GOT3 (cell line): ENCODE measurements at places on chromosomes 12 and 14.

GRCh38 chr12:28459481-28459880 is 269.2 kb downstream of the CCDC91 start:
- no peak for DNase-seq

DNA sequence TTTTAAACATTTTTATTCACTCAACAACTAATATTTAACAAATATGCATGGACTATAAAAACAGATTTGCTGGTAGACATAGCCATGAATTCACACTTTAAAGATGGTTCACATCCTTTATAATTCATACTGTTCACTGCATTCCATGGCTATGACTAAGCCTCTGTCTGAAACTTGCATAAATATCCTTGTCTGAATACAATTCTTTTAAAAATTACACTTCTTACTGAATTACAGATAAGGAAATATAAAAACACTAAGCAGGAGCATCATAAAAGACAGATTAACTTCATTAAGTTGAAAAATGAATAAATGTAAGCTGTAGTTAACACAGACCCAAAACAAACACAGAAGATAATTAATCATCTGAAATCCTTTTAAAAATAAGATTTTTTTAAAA is 53.8 kb downstream of the GXYLT1 start:
- no peak for DNase-seq

DNA sequence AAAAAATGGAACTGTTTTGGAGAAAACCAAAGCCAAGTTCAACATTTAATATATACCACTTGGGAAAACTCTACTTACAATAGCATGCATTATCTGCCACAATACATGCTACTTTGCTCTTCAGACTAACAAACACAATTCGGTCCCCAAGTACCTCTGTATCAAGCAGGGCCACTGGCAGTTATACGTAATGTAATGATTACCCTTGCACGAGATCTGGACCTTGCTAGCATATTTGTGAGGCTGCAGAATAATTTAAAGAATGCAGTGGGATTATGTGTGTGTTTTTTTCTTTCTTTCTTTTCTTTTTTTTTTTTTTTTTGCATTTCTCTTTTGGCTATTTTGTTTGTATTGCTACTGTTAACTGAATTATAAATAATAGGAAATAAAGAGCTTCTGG is 22.8 kb upstream of the PYGL start:
- no peak for DNase-seq

GRCh38 chr14:99891900-99892299 is 98.7 kb downstream of the EML1 start:
- no peak for DNase-seq

DNA sequence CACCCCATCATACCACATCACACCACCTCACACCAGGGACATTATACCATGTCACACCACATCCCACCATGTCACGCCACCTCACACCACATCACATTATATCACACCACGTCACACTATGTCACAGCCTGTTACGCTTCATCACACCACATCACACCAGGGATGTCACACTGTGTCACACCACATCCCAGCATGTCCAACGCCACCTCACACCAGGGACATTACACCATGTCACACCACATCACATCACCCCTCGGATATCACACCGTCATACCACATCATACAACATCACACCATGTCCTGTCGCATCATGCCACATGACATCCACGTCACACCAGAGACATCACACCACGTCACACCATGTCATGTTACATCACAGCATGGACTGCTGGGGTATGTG is 235.5 kb downstream of the TMEM121 start:
- DNase-seq = no peak
